ENCODE measurements at places on chromosomes 11 and 22.

GRCh38 chr11:130580372-130580771 lies 131.9 kb downstream of the ADAMTS15 start:
- DNase-seq = no peak

- no peak for DNase-seq
Measured at GRCh38 chr22:21100149-21101032, 54.6 kb downstream of the LRRC74B start.

DNA sequence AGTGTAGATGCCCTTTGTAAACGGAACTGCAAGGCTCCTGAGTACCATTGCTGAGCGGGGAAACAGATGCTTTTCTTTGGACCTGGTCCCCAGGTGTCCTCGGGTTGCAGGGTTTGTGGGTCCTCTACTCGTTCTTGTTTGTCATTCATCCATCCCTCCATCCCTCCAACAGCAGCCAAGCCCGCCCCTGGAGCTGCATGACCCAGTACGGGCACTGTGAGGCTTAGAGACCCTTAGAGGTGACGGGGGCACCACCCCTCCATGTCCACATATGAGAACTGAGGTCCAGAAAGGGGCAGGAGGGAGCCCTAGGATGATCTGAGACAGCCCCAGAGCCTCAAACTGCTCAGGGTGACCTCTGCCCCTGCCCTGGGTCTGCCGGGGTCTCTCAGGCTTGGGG lies 45.4 kb downstream of the WNT11 start:
- no peak for DNase-seq

GRCh38 chr11:60912851-60913528 lies 968 bp upstream of the TMEM109 start:
- DNase-seq = no peak

- DNase-seq = no peak
Measured at GRCh38 chr11:93524858-93525257, 18.3 kb downstream of the SMCO4 start.

DNA sequence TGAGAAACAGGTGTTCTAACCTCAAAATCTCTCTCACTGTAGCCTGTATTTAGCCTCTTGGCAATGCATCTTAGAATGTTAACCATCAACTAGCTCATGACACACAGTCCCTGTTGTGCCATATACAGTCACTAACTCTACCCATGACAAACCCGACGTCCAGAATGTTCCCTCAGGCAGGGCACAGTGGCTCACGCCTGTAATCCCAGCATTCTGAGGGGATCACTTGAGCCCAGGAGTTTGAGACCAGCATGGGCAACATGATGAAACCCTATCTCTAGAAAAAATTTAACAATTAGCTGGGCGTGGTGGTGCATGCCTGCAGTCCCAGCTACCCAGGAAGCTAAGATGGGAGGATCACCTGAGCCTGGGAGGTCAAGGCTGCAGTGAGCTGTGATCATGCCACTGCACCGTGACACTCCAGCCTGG lies 18.2 kb upstream of the CCDC34 start:
- no peak for DNase-seq

GRCh38 chr11:4916581-4916980 lies 2.6 kb downstream of the OR51G2 start:
- no peak for DNase-seq

All from CD4-positive, alpha-beta T cell treated with Interleukin-4 for 4 hours (primary cell).